ENCODE measurements at places on chromosomes 4 and X.

- no peak for DNase-seq
Observed at GRCh38 chr4:15198070-15198727, 195.9 kb downstream of the CPEB2 start.

GRCh38 chr4:124642846-124643245 lies 69.7 kb downstream of the ANKRD50 start:
- no peak for DNase-seq

DNA sequence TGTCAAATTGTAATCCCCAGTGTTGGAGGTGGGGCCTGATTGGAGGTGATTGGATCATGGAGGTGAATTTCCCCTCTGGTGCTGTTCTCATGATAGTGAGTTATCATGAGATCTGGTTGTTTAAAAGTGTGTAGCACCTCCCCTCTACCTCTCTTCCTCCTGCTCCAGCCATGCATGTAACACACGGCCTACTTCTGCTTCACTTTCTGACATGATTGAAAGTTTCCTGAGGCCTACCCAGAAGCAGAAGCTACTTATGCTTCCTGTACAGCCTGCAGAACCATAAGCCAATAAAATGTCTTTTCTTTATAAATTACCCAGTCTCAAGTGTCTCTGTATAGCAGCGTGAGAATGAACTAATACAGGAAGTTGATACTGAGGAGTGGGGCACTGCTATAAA lies 61.7 kb upstream of the DDX60 start:
- DNase-seq = no peak

GRCh38 chr4:84954982-84955567 lies 11.4 kb downstream of the WDFY3 start:
- no peak for DNase-seq

DNA sequence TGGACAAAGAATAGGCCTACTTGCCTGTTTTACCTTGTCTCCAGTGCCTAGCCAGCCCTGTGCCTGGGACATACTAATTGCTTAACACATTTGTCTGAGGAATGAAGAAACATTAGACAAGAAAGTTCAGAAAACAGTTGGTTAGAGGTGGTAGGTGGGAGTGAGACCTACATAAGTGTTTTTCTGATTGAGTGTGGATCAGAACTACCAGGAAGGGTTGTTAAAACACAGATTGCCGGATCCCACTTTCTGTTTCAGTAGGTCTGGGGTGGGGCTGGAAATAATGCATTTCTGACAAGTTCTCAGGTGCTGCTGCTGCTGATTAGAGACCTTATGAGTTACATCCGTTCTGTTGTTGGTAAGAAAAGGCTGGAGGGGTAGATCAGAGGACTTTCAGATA lies 5.7 kb upstream of the JADE1 start:
- no peak for DNase-seq

All from effector CD8-positive, alpha-beta T cell (primary cell).